ENCODE measurements at places on chromosomes 13 and 19.
A peak's percentile ranks its signal among the peaks of the same experiment; 100 is the strongest.

DNA sequence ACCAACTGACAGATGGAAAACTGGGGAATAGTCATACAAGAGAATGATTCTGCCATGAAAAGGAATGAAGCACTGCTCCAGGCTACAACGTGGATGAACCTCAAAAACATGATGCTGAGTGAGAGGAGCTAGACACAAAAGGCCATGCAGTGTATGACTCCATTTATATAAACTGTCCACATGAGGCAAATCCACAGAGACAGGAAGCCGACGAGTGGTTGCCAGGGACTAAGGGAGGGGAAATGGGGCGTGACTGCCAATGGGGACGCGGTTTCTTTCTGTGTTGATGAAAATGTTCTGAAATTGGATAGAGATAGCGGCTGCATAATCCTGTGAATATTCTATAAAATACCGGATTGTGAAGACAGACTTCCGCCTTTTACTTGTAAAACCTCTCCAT lies 10.2 kb downstream of the SMIM7 start:
- no peak for DNase-seq

- DNase-seq: no peak
These were observed 1.1 kb upstream of the ATP11A start for GRCh38 chr13:112688560-112689302.

DNA sequence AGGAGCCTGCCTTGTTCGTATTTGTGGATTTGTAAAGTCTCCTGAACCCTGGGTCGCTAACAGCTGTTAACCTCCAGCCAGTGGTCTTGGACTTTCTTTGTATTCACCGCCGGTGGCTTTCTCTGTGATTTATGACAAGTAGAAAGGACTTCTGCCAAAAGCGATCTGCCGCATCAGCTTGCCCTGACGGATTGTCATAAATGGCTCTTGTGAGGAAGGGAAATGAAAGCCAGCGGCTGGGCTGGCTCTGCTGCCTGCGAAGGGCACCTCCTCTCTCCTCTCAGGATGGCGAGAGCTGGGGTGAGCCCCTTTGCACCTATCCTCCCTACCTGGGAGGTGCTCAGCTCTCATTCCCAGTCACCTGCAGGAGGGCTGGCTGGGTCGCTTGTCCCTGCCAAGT lies 25.6 kb downstream of the DHRS12 start:
- no peak for DNase-seq

DNA sequence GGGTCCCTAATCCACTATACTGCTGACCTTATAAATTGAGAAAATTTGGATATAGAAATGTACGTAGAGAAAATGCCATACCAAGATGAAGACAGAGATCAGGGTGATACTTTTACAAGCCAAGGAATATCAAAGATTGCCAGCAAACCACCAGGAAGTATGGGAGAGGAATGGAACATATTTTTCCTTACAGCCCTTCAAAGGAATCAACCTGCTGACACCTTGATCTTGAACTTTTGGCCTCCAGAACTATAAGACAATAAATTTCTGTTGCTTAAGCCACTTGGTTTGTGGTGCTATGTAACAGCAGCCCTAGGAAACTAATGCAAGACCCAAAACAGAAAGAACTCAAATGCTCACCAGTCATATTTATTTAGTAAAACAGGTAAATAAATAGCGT lies 10.3 kb upstream of the NDFIP2 start:
- no peak for DNase-seq

DNA sequence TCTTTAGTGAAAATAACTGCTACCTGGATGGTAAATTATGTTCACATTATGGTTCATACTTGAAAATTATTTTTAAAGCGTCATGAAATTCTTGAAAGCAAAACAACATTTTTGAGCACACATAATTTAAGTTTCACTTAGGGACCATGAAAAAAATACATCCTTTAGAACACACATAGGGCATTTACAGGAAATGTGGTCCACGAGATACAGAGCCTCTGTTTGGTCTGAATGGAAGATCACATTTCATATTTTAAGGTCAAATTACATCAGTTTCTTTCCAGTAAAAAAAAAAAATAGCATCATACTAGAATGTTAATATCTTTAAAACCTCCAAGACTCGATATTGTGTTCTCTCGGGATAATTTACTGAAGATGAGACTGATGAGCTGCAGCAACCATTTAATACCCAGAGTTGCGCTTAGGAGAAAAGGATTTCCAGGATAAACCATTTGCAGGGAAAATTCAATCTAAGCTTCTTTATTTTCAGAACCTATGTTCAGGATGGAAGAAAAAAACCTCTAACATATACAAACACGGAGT lies 720.7 kb downstream of the DIAPH3 start:
- DNase-seq: no peak

- DNase-seq: no peak
These were observed 812.6 kb downstream of the DACH1 start for GRCh38 chr13:71054358-71054757.

DNA sequence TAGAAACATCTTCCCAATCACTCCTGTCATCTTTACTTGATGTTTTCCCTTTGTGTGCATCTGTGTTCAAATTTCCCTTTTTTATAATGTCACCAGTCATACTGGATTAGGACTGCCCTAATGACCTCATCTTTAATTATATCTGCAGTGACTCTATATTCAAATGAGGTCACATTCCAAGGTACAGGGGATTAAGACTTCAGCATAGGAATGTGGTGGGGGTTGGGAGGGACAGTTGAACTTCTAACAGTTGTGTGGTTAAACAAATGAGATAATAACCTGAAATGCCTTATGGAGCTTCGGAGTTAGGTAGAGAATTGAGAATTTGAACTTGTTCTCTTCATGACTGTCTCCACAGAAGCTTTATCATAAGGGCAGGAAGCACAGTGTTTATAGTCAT lies 23.0 kb downstream of the PAN3 start:
- DNase-seq: no peak

DNA sequence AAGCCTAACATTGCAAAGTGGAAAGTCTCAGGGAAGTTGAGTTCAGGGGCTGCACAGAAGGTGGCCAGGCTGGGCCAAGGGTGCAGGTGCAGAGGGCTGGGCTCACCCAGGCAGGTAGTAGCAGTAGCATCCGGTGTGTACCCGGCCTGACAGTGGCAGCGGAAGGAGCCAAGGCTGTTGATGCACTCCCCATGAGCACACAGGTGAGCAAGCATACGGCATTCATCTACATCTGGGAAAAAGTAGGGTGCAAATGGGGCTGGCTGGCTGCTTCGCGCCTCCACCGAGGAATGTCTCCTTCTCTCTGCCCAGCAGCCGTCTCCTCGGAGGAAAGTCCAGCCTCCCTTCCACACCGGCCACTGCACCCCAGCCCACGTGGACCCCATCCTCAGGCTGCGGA lies 30.6 kb downstream of the CCL25 start:
- DNase-seq: no peak

GRCh38 chr19:49301165-49301865 lies 23.7 kb downstream of the SLC6A16 start:
- DNase-seq: peak; percentile 89

DNA sequence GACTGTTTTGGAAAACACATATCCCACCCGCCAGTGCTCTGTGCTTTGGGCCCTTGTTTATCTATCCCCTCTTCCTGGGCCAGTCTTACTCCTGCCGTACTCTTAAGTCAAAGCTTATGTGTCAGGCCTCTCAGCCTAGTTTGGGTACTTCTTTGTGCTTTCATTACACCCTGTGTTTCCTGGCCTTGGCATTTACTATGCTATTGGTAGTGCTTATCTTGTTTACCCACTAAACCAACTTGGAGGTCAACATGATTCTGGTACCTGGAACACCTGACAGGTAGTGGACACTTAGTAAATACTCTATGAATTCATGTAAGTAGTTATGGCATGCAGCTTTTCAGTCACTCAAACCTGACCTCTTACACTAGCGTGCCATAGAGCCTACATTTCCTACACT lies 2.4 kb downstream of the POLR1D start:
- no peak for DNase-seq

- no peak for DNase-seq
These were observed 1178.2 kb upstream of the PCDH20 start for GRCh38 chr13:62593804-62594203.

GRCh38 chr13:22925881-22926747 lies 254.7 kb upstream of the SGCG start:
- DNase-seq: no peak

GRCh38 chr13:55761986-55762385 lies 1378.7 kb upstream of the PRR20A start:
- no peak for DNase-seq

- no peak for DNase-seq
These were observed 316.2 kb upstream of the HTR2A start for GRCh38 chr13:47213047-47213446.

DNA sequence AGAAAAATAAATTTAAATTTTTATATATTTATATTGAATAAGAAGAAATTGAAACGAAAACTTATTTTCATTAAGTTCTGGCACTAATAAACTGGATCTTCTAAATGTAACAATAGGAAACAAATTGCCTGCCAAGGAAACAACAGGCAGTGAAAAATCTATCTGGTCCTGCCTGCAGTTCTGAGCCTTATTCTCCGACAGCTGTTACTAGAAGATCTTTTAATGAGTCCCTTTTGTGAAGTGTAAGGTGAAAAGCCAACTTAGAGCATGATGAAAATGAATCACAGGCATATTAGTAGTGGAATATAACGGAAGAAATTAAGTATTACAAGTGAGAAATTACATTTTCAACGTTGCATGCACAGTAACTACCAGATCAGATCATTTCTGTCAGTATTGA lies 1002.7 kb upstream of the PCDH20 start:
- no peak for DNase-seq

DNA sequence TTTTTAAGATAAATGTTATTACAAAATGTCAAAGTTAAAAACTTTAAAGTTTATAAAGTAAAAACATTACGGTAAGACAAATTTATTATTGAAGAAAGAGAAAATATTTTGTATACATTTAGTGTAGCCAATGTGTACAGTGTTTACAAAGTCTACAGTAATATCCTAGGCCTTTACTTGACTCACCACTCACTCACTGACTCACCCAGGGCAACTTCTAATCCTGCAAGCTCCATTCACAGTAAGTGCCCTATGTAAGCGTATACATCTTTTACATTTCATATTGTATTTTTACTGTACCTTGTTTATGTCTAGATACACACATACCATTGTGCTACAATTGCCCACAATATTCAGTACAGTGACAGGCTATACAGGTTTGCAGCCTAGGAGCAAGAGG lies 448.2 kb downstream of the KCTD12 start:
- DNase-seq: no peak
